ENCODE measurements at places on chromosomes 1 and 21.

GRCh38 chr21:24372506-24372905, 1234.8 kb downstream of the MRPL39 start:
- no peak for DNase-seq

DNA sequence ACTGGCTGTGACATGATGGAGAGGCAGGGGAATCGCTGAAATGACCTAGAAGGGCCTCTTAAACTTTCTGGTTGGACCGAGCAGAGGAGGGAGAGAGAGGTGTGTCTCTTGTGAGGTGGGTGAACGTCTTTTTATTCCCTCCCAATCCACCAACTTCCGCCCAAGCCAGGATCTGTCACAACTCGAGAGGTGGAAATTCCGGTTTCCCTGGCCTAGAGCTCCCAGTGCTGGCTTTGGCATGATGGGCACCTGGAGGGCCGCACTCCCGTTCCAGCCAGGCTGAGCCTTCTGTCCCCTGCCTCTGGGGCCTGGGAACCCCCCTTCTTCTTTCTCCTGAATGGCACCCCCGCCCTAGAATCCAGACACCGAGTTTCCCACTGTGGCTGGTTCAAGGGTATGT, at the start of gene SEMA4A:
SEMA4A (plus strand) TSS at position 224 of the 400 bp plus-strand sequence. CDS start 994 bp downstream, outside the sequence.
- peak; percentile 97 for DNase-seq

- no peak for DNase-seq
Measured at GRCh38 chr1:32128964-32129363, 21.1 kb downstream of the KPNA6 start.

DNA sequence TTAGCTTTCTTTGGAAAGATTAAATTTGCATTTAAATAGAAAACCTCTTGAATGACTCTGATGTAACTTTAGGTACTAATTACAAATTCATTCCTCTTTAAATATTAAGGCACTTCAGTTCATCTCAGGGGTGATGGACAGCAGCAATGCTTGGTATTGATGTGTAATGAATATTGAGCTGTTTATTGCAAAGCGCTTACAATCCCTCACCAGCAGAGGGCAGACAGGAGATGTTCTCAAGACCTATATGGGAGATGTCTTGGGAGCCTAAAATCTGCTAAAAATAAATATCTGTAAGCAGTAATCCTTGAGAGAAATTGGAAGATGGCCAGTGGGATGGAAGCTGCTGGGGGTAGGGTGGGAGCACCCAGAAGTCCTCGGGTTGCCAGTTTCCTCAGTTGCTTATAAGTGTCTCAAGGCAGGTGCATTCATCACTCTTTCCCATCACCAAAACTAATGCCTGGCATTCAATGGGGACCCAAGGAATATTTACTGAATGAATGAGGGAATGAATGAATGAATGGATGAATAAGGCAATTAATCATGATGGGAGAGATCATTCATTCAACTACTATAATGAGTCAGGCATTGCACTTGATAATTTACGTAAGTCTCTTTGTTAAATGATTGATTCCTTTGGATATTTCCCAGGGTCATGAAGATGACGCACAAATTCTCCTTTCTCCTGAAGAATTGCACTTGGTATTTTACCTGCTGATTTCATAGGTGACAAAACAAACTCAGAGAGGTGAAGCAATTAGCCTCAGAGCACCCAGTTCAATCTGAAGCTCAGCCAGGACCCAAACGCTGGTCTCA, 2.3 kb downstream of the KLHDC8A start:
- DNase-seq, result no peak

GRCh38 chr1:54597455-54598030, 25.8 kb downstream of the FAM151A start:
- DNase-seq, result no peak

DNA sequence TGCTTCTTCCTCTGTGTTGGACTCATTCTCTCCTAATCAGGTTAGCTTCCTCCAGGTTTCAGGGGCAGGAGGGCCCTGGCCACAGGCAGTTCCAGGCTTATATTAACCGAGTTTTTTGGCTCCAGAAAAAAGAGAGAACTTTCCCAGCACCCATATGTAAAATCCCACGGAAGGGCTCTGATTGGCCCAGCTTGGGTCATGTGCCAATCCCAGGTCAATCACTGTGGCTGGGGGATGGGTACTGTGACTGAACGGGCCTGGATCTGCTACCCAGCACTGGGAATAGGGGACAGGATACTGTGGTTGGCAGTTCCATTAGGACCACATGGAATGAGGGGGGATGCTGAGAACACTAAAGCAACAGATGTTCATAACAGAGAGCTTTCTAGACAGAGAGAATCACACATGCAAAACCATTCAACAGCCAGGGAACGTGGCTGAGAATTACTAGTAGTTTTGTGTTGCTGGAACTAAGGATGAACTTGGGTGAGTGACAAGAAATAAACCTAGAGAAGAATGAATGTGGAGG, 51.1 kb upstream of the NEK2 start:
- DNase-seq, result no peak

DNA sequence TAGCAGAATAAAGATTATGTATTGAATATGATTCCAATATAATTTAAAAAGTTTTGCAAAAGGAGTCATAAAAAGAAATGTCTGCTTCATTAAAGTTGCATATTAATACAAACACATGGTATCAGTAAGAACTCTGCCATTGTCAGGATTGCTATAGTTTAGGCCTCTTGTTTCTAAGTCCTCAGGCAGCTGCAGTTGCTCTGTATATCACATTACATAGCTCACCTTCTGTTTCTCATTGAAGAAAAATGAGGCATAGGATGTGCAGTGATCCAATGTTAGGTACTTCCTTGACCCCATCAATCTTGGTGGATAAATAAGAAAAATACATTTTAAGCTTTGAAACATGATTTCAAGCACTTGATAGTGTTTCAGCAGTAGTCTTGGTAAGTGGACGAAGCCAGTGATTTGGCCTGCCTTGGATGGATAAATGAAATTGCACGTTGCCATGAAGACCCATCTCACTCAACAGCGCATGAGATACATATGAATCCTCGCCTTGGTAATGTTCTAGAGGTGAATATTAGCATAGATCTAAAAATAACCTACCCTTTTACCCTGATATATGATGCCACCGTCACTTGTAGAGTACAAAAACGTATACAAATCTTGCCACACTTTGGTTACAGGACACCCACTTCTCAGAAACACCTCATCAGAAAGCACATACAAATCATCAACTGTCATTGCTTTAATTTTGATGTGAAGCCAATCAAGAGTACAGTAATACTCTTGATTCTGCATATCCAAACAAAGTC, 25.3 kb downstream of the ZFYVE9 start:
- DNase-seq, result no peak

DNA sequence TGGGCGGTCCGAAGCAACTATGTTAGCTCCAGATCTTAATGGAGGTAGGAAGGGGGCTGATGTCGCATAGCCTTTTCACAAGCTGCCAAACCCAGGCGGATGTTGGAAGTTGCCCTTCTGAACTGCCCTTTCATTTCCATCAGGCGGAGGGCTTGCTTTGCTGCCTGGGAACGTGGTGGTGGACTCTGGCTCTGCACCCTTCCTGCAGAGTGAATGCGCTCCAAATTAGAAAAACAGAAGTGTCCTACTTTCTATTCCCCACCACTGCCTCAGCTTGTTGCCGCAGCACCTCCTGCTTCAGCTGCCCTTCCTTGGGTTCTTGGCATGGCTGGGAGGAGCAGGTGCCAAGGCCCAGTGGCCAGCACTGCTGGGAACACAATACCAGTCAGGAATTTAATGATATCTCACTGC, 60.6 kb downstream of the AK4 start:
- DNase-seq, result no peak

DNA sequence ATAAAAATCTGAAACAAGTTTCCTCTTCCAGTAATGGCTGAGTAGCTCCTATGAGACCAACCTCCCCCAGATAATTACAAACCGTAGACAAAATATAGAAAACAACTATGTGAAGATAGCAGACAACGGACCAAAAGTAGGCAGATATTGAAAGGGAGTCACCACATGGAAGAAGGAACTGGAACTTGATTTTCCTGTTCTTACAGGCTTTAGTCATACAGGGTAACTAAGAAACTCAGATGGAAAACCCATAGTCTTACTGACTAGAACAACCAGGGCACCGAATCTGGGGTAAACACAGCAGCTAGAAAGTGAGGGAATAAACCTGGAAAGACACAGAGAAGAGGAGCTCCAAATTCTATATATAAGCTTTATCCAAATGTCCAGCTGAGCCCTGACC, 26.0 kb downstream of the LMX1A start:
- DNase-seq, result no peak

GRCh38 chr1:212638492-212639151, 30.1 kb downstream of the ATF3 start:
- no peak for DNase-seq

DNA sequence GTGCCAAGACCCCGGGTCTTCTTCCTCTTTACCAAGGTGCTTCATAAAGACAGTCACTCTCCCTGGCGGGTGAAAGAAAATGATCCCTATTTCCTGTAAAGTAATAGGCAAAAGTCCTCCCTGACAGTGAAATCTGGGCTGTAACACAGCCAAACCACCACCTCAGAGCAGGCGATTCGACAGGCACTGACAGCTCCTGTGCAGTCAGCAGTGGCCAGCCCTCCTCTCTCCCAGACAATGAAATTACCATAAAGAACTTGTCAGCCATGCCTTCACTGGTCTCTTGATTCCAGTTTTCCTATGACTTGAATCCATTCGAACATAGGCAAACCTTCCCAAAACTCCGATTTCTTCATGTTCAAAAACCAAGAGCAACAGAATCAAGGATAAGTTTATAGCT, 492.2 kb upstream of the DAB1 start:
- no peak for DNase-seq

- no peak for DNase-seq
Measured at GRCh38 chr1:204094856-204095634, 22.1 kb downstream of the SOX13 start.

DNA sequence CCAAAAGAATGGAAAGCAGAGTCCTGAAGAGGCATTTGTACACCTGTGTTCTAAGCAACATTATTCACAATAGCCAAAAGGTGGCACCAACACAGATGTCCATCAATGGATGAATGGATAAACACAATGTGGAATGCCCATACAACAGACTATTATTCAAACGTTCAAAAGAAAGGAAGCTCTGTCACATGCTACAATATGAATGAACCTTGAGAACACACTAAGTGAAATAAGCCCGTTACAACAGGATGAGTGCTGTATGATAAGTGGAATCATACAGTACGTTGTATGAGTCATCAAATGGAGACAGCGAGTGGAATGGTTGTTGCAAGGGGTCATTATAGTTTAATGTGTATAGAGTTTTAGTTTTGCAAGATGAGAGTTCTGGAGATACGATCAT, 80.1 kb downstream of the SH3BGR start:
- DNase-seq, result peak; percentile 27

DNA sequence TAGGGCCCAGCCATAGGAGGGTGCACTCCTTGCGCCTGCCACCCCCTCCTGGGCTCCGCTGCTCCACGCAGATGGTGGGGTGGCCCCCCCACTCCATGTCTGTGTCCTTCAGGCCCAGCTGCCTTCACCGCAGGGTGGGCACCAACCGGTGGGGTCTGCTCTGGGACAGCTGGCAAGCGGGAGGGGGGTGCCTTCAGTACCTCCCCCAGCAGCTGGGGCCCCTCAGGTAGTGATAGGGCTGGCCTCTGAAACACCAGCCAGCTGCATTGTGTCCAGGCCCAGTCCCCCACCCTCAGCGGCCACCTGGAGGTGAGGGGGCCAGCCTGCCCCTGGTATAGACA, 360 bp downstream of the GJC2 start:
- no peak for DNase-seq

- DNase-seq, result no peak
Measured at GRCh38 chr1:64328193-64328592, 124.8 kb downstream of the UBE2U start.

GRCh38 chr1:46653405-46653958, 14.7 kb downstream of the ATPAF1 start:
- no peak for DNase-seq

- no peak for DNase-seq
Measured at GRCh38 chr1:63624911-63625310, 31.7 kb downstream of the PGM1 start.

DNA sequence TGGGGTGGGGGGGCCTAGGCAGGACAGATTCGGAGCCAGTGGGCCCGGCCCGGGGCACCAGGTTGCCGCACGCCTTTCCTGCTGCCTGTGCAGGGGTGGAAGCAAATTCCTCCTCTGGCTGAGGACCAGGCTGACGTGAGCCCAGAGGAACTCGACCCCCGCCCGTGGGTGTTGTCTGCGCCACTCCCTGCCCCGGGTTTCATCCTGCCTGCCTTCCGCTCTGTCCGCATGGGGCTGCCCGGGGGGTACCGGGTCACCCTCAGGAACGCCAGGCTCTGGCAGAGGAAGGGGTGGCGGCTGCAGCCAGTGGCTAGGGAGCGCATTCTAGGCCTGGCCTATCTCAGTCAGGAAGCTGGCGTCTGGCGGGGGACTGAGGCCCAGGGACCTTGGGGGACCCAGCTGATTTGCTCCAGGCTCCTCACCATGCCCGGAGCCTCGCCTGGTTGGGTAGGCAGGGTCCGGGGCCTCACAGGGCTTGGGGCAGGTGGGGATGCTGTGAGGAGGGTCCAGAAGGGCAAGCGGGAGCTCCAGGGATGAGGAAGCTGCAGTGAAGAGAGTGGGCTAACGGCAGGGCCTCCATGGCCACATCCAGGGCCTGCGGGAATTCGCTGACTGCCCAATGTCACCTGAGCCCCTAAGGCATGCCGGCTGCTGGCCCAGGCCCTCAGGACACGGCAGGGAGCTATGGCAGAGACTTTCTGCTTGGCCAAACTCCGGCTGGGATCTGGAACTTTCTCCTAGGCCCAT, 2.4 kb upstream of the IBA57 start:
- no peak for DNase-seq

GRCh38 chr1:244096691-244097090, 45.6 kb downstream of the ZBTB18 start:
- no peak for DNase-seq

DNA sequence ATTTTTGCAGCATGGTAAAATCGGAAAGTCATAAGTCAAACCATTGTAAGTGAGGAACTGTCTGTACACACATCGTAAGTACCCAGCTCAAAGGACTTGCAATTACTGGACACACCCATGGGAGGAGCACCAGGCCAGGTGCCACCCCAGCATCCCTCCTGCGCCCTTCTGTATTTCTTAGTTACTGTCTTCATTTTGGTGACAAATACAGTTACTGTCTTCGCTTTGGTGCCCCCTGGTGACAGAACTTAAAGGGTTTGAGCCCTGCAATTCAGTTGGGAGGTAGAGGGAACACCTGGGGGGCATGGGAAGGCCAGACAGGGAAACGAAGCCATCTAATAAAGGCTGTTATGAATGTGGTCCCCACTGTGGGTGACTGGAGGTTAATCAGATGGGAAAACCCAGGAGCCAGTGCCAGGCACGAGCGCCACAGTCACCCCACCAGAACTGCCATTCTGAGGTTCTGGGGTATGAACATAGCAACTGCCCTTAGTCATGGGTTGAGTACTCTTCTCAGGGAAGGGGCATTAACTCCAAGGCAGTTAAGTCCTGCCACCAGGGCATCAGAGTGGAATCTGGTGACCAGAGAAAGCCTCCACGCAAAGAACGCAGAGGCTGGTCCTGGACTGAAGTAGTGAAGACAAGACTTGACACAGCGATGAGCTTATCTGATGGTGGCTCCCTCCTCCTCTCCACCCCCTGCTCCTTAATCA, 612.9 kb downstream of the PTPRU start:
- peak; percentile 46 for DNase-seq
